NCI-H2081 treated with DMSO at 0.1 percent for 48 hours (cell line): ENCODE measurements at places on chromosomes 2 and 18.

DNA sequence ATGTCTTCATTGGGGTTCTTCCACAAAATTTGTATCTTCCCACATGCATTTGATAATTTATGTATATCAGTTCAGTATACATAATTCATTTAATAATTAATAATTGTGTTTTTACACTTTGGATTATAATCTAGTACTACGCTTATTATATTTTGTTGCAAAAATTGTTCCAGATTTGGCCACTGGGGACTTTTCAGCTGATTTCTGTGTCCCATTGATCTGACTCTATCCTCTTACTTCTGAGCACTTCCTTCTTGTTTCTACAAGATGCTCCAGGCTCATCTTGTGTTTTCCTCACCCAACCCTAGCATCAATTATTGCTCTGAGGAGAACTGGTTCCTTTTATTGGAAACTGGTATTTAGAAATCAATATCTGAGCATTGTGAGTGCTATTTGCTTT is 215.3 kb upstream of the CDH19 start:
- DNase-seq = no peak

GRCh38 chr18:49894517-49895226 is 81.3 kb upstream of the ACAA2 start:
- DNase-seq = no peak

DNA sequence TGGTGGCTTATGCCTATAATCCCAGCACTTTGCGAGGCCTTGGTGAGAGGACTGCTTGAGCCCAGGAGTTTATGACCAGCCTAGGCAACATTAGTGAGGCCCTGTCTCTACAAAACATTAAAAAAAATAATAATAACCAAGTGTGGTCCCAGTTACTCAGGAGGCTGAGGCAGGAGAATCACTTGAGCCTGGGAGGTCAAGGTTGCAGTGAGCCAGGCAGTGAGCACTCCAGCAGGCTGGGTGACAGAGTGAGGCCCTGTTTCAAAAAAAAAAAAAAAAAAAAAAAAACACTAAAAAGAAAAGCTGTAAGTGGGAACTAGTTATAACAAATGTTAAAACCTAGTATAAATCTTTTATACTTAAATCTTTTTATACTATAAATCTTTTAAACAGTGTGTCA is 146.2 kb upstream of the ITGA4 start:
- DNase-seq = no peak

GRCh38 chr2:73892631-73893329 is at the start of gene ACTG2:
Gene ACTG2 (plus strand): TSS chr2:73893008. CDS start chr2:73901312, 8,304 bp downstream.
- no peak for DNase-seq

- no peak for DNase-seq
These were observed 6.2 kb downstream of the ZBTB7C start for GRCh38 chr18:48402953-48403352.

- DNase-seq = no peak
These were observed 69.2 kb downstream of the EHBP1 start for GRCh38 chr2:62774555-62775366.
